ENCODE measurements at places on chromosomes 4 and X.

DNA sequence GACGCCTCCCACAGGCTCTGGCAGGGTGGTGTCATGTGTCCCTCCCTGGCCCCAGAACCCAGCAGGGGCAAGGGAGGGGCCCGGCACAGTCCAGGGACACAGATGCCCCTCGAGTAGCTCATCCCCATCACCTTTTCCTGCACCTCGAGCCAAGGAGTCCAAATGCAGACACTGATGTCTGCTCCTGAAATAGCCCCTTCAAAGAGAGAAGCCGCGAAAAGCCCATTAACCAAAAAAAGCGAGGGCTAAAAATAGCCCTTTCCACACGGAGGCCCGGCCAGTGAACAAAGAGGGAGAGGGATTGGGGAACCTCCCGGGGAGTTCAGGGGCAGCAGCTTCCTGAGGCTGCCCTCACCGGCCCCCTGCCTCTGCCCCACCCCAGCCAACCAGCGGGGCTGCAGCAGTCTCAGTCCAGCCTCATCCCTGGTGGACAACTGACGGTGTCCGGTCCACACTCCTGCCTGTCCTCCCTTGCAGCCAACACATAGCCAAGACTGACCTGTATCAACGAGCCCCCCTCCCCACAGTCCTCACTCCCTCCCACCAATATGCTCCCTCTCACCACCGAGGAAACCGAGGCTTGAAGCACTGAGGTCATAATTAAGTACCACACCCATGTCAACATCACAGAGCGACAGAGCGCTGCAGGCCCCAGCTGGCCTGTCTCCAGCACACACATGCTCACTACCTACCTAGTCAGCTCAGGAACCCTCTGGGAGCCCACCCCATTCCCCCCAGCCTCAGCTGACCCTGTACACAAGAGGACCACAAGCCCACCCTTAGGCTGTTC is 23.9 kb downstream of the WDR1 start:
- no peak for DNase-seq

GRCh38 chr4:13348216-13348615 is 135.9 kb downstream of the RAB28 start:
- DNase-seq = no peak

DNA sequence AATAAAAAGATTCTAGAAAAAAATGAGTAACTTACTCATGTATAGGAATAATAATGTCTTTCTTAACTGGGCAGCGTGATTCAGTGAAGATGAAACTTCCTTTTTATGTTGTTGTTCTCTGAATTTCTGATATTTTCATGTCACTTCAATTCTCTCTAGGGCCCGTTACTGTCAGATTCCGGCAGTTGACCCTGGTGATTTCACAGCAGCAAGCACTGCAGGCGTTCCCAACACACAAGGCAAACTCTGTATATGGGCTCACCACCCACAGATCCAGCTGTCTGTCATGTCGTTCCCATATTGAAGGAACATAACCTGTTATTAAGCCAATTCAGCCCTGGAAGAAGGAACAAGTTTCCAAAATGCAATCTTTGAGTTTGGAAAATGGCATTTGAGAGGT is 288.3 kb upstream of the GALNTL6 start:
- no peak for DNase-seq

GRCh38 chr4:169307576-169307975 is 36.8 kb upstream of the SH3RF1 start:
- peak; percentile 80 for DNase-seq

GRCh38 chrX:152735860-152736511 is 2.4 kb downstream of the MAGEA12 start:
- no peak for DNase-seq

DNA sequence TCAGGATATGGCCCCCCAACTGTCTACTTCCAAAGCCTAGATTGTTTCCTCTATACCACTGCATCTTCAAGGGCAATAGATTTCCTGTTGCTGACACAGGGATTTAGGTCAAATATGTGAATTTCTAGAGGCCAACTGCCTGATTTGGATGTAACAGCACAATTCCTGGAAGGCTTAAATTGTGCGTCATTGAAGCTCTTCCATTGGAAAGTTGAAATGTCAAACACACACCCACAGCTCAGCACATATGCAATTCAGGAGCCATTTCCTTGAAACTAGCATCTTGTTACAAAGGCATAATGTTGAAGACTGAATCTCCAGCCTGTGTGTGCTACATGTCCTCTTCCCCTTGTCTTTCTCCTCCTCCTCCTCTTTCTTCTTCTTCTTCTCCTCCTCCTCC is 158.6 kb downstream of the STK32B start:
- DNase-seq = no peak
